ENCODE measurements at places on chromosomes 7 and 10.

GRCh38 chr7:130850956-130851355 is 116.9 kb upstream of the KLF14 start:
- DNase-seq, result no peak

DNA sequence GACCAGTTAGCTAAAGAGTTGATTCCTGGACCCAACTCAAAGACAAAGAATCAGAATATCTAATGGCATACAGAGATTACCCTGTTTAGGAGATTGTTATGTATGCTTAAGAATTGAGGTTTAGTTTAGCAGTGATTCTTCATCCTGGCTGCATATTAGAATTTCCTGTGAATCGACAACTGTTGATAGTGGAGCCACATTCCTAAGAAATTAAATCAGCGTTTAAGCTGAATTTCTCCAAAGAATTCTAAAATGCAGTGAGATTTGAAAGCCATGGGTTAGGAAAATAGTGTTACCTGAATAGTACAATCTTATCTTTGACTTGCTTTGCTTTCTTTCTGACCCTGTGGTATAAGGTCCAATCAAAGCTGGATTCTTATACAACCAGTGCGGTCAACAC is 16.4 kb upstream of the FERD3L start:
- DNase-seq, result peak; percentile 10

- peak; percentile 38 for DNase-seq
Observed at GRCh38 chr7:143452495-143452894, 9.2 kb downstream of the TAS2R60 start.

- DNase-seq, result no peak
Observed at GRCh38 chr7:114662002-114662677, 247.5 kb downstream of the FOXP2 start.

DNA sequence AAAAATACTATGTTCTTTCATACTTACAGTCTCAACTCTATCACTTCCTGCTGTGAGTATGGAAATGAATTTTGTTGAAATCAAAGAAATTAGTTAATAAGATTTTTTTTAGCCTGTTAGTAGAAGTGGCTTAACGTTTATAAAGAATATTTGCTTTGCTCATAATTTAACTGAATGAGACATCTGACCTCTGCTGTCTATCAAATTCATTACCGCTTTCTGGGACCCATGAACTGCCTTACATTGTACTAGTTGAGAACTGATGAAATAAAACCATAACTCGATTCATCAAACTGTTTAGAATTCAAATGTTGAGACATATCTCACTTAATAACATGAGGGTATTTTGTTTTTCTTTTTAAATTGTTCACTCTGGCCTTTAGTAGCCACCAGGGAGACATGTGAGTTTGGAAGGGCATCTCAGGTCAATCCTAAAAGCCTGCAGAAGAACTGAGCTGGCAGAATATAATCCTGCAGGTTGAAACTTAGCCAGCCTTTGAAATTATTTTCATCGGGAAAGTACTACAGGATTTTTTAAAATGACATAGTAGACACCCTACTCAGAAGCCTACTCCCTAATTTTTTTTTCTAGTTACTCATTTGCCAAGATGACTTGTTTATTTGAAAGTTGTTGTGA is 78.7 kb downstream of the KIAA1217 start:
- no peak for DNase-seq

- no peak for DNase-seq
Observed at GRCh38 chr10:88608780-88609179, 22.2 kb downstream of the LIPJ start.

DNA sequence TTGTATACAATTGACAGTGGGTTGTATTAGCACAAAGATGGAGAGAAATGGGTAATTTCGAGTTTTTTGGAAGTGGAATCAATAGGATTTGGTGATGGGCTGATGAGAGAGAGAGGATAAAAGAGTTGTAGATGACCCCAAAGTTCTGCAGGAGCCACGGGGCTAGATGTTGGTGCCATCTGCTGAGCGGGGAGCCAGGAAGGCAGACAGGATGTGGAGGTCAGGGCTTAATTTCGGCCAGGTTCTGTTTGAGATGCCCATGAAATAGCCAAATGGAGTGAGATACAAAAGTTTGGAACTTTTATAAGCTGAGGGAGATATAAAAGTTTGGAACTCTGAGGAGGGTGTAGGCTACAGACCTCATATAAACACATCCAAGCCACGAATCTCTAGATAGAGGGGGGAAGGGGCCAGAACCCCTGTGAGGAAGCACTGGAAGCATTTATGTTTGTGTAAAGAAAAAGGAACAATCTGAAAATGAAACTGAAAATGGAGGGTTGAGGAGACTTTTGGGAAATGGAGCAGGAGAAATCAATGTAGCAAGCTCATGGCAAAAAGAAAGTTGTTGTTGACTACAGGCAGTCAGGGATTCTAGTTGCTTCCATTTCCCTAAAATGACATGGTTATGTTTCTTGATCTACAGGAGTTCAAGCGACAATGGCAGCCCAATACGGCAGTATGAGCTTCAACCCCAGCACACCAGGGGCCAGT is 2.2 kb downstream of the GIMAP4 start:
- DNase-seq, result no peak

DNA sequence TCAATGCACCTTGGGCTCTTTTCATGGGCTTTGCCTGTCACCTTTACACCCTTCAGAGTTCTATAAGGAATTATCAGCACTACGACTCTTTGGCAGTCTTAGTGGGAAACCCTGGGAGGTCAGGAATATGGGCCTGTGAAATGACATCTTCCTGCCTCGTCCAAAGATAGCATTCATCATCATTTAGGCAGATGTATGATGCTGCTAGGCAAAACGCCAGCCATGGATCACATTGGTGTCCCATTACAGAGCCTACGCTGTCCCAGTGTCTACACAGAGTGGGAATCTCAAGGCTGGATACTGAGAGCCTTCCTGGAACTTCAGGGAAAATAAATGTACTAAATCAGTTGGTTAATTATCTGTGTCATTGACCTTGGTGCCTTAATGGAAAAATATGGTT is 259.4 kb upstream of the CELF2 start:
- no peak for DNase-seq

GRCh38 chr10:49599546-49599945 is 10.6 kb upstream of the SLC18A3 start:
- no peak for DNase-seq

- no peak for DNase-seq
Observed at GRCh38 chr10:72687035-72687434, 4.9 kb upstream of the MCU start.

GRCh38 chr7:150322114-150322832 is 882 bp upstream of the LRRC61 start:
- DNase-seq, result no peak

DNA sequence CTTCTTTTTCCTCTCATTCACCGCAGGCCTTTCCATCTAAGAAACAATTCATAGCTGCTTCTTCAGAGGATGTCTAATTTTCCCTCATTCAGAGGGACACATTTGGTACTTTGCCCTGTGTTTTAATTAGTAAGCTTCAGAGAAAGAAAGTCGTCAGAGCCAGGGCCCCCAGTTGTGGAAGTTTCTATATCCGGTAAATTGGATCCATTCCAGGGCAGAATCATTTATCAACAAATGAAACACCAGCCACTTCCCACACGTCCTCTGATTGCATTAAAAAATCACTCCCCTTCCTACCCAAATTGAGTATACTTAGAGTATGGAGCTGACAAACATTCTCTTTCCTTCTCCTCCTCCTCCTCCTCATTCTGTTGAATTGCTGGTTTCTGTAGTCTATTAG is 205.8 kb upstream of the HDAC9 start:
- no peak for DNase-seq

- no peak for DNase-seq
Observed at GRCh38 chr10:71223347-71224058, 11.1 kb downstream of the UNC5B start.

- DNase-seq, result no peak
Observed at GRCh38 chr10:58755340-58755610, 242.6 kb downstream of the BICC1 start.

GRCh38 chr7:88223265-88223664 is 3.4 kb upstream of the SRI start:
- DNase-seq, result no peak

DNA sequence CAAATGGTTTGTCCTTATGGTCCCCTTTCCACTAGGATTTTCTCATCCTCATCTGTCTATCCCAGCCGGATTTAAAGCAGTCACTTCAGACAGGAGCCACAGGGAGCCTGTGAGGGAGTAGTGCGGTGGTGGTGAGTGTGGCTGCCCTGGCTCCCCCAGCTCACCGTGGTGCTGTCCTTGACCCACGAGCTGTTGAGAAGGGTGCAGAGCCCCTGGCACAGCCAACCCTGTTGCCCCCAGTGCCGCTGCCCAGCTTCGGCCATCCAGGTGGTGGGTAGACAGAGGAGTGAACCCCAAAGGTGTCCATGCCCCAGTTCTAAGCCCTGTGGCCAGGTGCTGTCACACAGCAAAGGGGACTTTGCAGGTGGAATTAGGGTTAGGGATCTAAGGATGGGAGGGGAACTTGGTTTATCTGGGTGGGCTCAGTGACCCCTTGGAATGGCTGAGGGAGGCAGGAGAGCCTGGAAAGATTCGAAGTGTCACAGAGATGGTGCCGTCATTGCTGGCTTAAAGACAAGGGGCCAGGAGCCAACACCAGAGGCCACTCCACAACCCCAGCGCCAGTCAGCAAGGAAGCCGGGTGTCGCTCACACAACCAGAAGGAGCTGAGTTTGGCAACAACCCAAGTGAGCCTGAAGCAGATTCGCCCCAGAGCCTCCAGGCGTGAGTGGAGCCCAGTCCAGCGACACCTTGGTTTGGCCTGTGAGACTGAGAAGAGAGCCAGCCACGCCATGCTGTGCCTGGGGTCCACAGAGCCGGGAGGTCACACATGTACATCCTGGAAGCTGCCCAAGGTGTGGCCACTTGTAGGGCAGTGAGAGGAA is 142.4 kb downstream of the ADCY1 start:
- no peak for DNase-seq

GRCh38 chr7:98831641-98832221 is 38.1 kb downstream of the TMEM130 start:
- DNase-seq, result peak; percentile 32

DNA sequence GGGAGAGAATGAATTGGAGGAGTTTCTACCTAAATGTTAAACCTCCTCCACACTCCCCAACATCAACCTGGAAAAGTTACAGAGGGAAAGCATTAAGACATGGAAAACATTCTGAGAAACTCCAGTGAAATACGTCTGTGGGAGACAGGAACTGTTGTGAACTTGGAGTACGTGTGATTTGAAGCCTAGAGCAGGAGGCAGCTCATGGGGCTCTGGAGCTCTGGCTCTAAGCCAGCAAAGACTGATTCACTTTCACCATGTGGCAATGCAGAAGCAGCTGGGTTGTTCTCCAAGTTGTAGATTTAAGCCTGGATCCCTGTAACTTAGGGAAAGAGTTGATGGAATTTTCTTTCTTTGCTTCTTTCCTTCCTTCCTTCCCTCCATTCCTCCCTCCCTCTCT is 503.2 kb downstream of the NRG3 start:
- no peak for DNase-seq

All from HCEC 1CT (cell line).